ENCODE measurements at places on chromosomes 7 and 10.
A peak's percentile ranks its signal among the peaks of the same experiment; 100 is the strongest.

- peak; percentile 35 for DNase-seq
Observed at GRCh38 chr7:6444516-6445269, 3.1 kb downstream of the DAGLB start.

DNA sequence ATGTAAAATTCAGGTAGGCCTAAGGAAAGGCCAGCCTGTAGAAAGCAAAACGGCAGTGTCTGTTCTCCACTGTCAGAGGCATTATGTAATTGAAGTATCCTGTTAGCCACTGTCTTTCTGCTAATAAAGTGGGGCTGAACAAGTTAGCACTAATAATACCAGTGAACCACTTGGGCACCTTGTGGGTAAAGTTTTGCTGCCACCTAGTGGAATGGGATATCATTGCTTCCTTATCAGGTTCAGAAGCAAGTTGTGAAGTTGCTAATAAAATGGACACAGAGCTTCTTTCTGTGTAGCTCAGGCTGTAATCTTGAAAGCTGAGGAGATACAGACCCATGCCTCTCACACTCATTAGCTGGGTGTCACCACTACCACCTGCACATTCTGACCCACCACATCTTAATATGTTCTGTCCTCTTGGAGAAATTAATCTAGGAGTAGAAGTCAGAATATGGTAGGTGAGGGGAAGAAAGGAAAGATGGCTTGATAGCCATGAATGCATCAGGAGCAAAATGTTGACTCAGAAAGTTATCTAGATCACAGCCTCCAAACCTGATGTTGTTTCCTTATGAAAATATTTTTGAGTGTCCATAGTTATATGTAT is 175.1 kb downstream of the SEPTIN7 start:
- DNase-seq = peak; percentile 70

DNA sequence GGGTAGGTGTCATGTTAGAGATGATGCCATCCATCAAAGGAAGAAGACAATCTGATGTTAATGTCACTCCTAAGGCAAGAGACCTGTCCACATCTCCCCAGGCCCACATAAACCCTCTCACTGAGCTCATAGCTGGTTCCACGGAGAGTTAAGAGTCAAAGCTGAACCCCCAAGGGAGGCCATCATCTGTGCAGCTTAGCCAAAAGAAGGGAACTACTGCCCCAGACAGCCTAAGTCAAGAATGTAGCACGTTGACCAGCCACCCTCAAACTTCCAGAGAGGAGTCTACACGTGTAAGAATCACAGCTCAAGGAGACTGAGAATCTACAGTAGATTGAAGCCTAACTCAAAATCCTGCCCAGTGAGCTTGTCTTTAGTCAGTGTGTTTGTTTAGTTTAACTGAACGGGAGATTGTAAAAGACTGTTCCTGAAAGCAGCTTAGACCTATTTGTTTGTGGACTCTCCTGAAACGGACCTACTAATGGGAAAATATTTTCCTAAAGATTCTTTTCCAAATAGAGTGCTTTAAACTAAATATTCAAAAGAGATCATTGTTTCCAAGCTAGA is 192.7 kb upstream of the NFE2L3 start:
- no peak for DNase-seq

- DNase-seq = no peak
Observed at GRCh38 chr10:28374036-28374435, 71.2 kb upstream of the MPP7 start.

DNA sequence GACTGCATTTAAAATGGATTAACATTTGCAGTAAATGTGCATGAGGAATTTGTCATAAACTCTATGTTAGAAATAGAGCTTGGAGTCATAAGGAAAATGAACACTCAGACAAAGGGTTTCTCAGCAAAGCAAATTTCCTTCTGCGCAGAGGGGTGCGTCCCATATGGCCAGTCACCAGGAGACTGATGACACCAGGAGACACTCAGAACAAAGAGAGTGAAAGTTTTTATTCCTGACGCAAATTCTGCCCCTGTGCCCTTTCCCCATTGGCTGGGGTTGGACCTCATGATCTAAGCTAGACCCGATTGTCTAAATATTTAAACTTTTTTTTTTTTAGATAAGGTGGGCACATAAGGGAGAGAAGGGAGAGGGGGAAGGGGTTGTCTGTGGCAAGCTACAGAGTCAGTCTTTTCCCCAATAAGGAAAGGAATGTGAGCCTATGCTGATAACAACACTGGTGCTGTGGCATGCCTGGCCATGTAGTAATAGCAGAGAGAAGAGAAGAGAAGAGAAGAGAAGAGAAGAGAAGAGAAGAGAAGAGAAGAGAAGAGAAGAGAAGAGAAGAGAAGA is 202.0 kb downstream of the POM121L12 start:
- no peak for DNase-seq

- no peak for DNase-seq
Observed at GRCh38 chr10:86182595-86182994, 184.0 kb downstream of the GRID1 start.

- no peak for DNase-seq
Observed at GRCh38 chr10:132115732-132116131, 50.0 kb downstream of the JAKMIP3 start.

DNA sequence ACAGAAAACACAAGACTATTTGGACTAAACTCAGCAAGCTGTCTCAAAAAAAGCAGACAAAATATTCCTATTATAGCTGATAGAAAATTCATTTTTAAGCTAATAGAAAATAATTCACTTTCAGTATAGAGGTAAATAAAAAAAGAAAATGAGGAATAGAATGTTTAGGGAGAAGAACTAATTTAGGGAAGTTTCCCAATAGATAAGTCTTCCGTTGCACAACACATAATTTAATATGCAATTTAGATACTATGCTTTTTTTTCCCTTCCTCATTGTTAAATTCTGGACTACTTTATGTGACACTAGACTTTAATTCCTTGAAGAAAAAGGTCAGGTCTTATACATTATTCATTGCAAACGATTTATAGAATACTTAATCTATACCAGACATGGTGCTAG is 10.3 kb downstream of the PNPLA8 start:
- DNase-seq = no peak

- no peak for DNase-seq
Observed at GRCh38 chr7:144487901-144488300, 84.4 kb upstream of the NOBOX start.

GRCh38 chr10:87706731-87707130 is 47.1 kb downstream of the PAPSS2 start:
- DNase-seq = no peak

- no peak for DNase-seq
Observed at GRCh38 chr7:6640246-6640721, 3.2 kb downstream of the ZNF316 start.
